ENCODE measurements at places on chromosomes 1 and 21.

GRCh38 chr1:65992831-65993271, 200.2 kb downstream of the PDE4B start:
- DNase-seq: no peak

DNA sequence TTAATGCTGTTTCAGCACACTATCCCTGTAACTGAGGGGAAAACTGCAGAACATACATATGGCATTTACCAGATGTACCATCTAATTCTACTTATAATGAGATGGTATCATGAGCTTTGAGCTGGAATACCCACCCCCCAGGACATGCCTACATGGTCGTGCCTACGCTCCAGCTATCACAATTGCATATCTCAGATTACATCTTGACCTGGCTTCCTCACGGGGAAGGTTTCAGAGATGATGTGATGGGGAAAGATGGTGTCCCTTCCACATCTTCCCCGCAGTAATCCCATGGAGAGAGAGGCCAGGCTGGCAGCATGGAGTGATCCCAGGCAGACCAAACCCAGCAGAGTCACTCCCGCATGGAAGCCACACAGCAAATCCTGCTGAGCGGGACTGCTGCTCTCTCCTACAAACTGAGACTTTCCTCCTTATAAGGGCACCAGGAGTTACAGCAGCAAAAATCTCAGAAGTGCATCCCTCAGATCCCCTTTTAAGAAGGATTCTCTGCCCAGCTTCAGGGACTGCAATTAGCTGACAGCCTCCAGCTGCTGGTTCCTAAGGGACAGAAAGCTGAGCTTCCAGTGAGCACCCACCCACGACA, 67.1 kb downstream of the KCNH1 start:
- DNase-seq: no peak

DNA sequence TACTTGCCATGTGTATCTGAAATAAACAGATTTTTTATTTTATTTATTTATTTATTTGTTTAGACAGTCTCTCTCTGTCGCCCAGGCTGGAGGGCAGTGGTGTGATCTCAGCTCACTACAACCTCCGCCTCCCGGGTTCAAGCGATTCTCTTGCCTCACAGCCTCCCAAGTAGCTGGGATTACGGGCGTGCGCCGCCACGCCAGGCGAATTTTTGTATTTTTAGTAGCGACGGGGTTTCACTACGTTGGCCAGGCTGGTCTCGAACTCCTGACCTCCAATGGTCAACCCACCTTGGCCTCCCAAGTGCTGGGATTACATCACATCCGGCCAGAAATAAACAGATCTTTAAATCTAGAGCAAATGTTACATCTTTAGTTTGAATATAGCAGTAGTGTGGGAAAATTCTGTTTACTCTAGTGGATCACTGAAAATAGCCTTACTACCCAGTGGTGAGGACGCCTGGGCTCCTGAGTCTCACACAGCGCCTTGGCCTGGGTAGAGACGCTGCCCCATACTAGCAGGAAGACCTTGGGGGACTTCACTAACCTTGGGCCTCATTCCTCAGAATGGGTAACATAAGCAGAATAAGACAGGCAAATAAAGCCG, 709 bp downstream of the GART start:
- peak; percentile 59 for DNase-seq

- no peak for DNase-seq
These were observed 31.0 kb downstream of the AGO4 start for GRCh38 chr1:35838693-35839245.

All from RPMI8226 (cell line).